ENCODE measurements at places on chromosomes 16 and 17. TPM values are rescaled to one million over a fixed set of nuclear protein-coding genes. Genes with fewer than 3 reads are reported as not detected.

Gene SGCA
- total RNA-seq = not detected

Gene CES5A
- total RNA-seq = not detected

Gene GNGT2
- total RNA-seq = 13.3 TPM

Gene BEAN1
- not detected for total RNA-seq

Gene LAT
- 373 TPM for total RNA-seq

Gene VPS25
- total RNA-seq = 68.9 TPM

Measured in T-helper 2 cell treated with Interferon-gamma antibody and Interleukin-4, amounts not matched to agents 100 ng/mL and 5 ng/mL, for 36 hours (primary cell).